Common myeloid progenitor, CD34-positive (primary cell): ENCODE measurements at places on chromosomes 1 and 21.

- no peak for DNase-seq
These were observed 10.6 kb downstream of the HLX start for GRCh38 chr1:220889848-220890287.

DNA sequence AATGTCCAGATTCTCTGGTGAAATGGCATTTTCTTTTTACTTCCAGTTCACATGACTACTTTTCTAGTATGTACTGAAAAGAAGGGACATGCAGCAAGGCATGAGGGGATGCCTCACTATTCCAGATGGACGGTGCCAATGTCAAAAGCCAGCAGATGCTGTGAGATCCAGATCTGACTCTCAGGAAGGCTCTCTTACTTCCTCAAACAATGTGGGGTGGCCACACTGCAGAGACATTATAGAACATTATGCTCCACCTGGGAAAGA lies 17.7 kb downstream of the CRYZ start:
- DNase-seq: no peak

GRCh38 chr21:44433791-44434567 lies 21.3 kb upstream of the LRRC3 start:
- no peak for DNase-seq

DNA sequence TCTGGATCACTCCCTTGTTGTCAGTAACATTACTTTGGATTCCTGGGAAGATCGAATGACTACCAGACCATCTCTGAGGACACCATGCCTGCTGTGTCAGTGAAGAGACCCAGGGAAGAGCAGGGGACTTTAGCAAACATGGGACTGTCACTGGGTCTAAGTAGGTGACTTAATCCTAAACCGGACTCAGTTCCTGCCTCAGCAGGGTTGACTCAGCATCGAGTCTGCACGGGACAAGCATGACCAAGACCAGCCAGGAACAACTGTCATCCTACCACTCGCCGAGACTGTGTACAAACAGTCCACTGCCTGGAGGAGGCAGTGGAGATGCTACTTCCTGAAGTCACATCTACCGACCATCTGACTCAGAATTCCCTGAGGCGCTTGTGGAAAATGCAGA lies 53.2 kb upstream of the RAB4A start:
- DNase-seq: no peak

DNA sequence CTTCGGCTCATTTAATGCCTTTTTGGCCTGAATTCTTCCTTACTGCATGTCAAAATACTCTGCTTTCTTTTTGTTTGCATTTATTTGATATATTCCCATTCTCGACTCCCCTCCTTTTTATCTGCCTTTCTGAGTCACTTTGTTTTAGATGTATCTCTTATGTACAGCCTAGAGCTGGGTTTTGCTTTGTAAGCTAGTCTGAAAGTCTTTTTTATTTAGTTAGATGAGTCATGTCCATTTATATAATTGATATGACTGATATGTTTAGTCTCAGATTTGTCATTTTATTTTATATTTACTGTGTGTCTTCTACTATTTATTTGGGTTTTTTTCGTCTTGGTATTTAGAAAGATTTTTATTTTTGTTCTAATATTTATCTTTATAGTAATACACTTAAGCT lies 33.6 kb upstream of the GNG5 start:
- DNase-seq: no peak

DNA sequence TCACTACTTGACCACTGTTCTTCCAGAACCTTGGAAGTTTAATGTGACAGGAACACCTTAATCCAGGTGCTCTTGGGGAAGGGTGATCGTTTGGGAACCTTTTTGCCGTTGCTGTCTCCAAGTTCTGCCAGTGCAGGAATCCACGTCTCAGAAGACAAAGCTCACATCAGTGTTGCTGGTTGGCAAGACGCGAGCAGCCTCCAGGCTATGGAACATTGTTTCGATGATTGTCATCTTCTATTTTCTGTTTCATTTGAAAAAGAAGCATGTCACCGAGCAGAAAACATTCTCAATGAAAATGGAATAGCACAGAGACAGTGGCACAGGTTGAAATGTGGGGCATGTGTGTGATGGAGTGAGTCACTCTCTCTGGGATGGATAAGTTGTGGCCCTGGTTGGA lies 11.7 kb downstream of the STUM start:
- no peak for DNase-seq

DNA sequence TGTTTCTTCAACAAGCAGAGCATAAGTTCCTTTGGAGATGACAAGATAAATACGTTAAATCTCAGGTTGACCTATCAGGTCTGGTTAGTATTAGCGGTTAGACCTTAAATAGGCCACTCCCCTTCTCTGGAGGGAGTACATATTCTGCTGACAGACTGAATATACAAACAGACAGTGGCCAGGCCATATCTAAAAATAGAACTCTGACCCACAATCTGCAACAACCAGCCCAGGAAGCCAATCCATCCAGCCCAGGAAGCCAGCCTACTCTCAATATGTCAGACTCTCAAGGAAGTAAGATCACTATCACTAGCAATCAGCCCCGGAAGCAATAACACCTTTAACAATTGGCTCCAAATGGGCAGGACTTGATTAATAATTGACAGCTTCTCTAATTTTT lies 6.7 kb downstream of the IL20 start:
- no peak for DNase-seq

DNA sequence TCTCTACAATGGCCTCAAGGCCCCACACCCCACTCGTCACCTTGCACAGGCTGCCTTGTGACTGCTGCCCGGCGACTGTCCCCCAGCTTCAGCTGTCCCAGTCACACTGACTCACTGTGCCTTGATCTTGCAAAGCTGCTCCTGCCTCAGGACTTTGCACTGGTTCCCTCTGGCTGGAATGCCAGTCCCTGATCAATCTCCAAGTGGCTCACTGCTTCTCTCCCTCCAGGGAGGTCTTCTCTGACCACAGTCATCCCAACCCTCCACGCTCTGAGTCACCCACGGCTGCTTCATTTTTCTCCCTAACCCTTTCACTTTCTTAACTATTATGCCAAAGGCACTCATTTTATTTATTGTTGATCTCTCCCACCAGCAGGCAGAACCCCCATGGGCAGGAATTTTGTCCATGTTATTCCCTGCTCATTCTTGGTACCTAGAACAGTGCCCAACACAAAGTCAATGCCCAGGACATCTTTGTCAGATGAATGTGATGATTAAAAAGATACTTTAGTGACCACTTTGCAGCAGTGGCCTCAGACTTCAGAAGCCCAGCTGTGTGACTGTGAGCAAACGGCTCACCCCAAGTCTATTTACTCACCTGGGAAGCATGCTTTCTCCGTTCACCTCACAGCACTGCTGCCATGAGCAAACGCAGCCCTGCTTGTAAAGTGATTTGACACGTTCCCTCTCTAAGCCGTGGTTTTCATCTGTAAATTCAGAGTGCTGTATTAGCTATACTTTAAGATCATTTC lies 53.4 kb downstream of the ZBTB18 start:
- DNase-seq: no peak

DNA sequence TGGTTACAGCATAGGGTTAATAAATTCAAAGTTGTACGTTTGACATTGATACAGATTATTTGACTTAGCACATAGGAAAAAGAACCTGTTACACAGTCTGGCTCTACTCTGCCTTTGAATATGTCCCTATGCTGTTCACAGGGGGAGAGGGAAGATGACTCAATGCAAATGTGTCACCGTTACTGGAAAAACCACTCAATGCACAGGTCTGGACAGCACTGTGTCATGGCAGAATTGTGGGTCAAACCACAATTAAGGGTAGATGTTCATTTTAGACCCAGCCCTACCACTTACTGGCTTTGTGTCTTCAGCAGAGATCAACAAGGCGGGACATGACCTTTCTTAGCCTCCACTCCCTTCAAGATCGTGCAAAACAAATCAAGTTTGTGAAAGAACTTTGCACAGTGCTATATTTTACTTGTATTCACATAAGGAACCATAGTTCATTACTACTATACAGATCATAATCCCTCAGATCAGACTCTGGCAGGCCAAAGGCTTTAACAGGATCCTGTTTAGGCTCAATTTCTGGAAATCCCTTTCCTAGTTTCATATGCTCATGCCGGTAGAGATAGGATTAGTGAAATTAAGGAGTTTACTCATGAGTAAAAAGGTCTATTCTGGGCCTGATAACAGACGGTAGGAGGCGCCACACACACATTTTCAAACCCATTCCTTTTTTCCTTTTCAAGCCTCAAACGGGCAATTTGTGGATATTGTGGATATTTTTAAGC lies 22.1 kb downstream of the EIF2D start:
- DNase-seq: no peak

GRCh38 chr1:12708396-12709090 lies 7.4 kb upstream of the AADACL3 start:
- DNase-seq: no peak
